ENCODE measurements at places on chromosomes 1 and 21. TPM values are rescaled to one million over a fixed set of nuclear protein-coding genes. Genes with fewer than 3 reads are reported as not detected.

Gene GOLT1A
- not detected for total RNA-seq

Gene HAO2
- not detected for total RNA-seq

Gene KCNE2
- not detected for total RNA-seq

Gene ANXA9
- 5.3 TPM for total RNA-seq

Gene PCP4
- total RNA-seq = 12.6 TPM

Gene PCSK9
- total RNA-seq = 6.5 TPM

Gene DCDC2B
- not detected for total RNA-seq

GRCh38 chr1:207088701-207089626 lies at the start of gene C4BPB:
Gene C4BPB, plus strand, starts transcription at chr1:207088860. Its CDS starts 672 bp downstream, at chr1:207089532.
- DNase-seq = no peak

- no peak for DNase-seq
Observed at GRCh38 chr1:28123461-28123961, 35.1 kb upstream of the EYA3 start.

DNA sequence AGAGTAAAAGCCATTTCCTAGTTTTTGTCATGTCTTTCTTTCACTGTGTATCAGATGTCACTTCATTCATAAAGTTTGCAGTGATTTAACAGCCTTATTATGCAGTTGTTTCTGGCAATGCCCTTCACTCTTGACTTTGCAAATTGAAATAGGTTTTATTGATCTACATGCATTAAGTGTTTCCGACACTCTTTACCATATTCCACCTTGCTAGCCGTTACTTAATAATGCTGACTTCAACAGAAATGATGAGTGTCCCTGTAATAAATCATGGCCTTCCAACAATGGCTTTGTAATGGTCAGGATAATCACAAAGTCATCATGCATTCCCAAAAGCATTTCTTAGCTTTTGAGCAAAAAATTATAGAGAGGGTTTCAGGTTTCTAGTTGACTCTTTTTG lies 236.8 kb upstream of the FMN2 start:
- DNase-seq = no peak

DNA sequence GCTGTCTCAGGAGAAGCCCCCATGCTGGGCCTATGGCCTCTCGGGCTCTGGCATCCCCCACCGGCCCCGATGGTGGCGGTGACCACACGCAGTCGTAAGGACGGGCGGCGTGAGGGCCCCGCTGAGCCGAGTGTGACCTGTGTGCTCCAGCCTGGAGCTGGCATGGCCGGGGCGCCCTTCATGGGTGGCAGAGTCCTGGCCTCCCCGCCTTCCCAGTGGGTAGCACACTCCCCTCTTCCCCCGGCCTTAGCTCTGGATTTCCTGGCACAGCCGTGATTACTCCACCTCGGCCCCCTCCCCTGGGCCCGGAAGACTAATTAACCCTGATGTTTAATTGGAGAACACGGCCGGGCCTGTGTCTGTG lies 44.6 kb downstream of the SLX9 start:
- DNase-seq = no peak

- no peak for DNase-seq
Observed at GRCh38 chr1:22222723-22223122, 79.8 kb upstream of the WNT4 start.

DNA sequence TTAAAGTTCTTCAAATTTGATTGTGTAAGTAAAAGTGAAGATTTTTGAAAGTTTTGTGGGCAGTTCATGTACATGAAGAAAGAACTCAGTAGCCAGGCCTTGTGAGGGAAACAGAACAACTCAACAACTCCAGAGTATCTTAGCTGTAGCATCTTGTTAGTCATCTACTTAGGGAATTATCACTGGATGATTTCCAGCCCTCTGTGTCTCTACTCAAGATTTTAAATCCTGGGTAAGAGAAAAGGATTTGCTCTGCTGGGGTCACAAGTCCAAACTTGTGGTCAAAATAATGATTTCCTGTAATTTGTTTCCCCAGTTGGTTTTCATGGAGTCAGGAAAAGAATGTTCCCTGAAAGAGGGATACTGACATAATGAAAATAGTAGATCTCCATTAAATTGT lies 8.2 kb downstream of the OR10T2 start:
- DNase-seq = no peak

DNA sequence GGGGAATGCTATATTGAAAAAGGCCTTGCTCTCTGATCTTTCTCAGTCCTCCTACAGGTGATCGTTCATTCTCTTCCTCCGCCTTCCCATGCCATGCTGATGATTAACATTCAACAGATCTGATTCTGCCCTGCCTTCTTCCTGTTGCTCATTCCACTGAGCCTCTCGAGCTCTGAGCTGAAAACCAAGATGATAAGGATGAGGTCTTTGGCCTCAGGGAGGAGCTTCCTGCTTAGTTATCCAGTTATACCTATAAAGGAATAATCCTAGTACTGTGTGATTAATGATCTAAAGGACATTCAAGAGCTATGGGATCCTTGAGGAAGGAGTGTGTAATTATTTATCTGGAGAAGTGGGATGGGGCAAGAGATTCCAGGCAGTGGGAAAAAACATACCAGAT lies 25.2 kb upstream of the MAP3K7CL start:
- no peak for DNase-seq
